Urinary bladder (tissue), 4 donors: ENCODE measurements at places on chromosomes 1 and 21. TPM values are rescaled to one million over a fixed set of nuclear protein-coding genes. Genes with fewer than 3 reads are reported as not detected.
A peak's percentile ranks its signal among the peaks of the same experiment; 100 is the strongest.

ST6GALNAC5 gene
- 42.5 TPM for total RNA-seq

SOD1 gene
- 97.7 TPM for total RNA-seq

CYP4A11 gene
- total RNA-seq: not detected

PEAR1 gene
- 9.3 TPM for total RNA-seq

OXCT2 gene
- 0.90 TPM for total RNA-seq

NCAM2 gene
- 20.1 TPM for total RNA-seq

HES3 gene
- total RNA-seq: not detected

ZNF695 gene
- total RNA-seq: 2.7 TPM

SIM2 gene
- 0.63 TPM for total RNA-seq

OLFML3 gene
- 206 TPM for total RNA-seq

APCS gene
- not detected for total RNA-seq

DNA sequence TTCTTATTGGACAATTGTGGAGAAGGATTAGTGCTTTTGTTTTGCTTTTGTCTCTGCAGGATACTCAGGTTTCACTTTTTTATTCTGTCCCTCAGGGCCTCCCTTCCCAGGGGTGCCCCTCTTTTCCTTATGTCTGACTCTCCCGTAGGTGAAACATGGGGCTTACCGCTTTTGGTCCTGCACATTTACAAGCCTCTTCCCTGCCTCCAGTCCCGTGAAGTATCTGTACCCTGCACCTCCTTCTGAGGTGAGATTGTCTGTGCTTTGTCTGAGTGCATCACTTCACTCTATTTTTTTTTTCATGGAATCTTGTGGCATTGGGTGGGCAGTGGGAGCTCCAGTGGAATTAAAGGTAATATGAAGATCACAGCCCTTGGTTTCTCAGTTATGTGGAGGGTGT is 758.1 kb upstream of the TPTE start:
- DNase-seq: no peak

GRCh38 chr1:51624855-51625254 is 8.0 kb downstream of the OSBPL9 start:
- DNase-seq: no peak

DNA sequence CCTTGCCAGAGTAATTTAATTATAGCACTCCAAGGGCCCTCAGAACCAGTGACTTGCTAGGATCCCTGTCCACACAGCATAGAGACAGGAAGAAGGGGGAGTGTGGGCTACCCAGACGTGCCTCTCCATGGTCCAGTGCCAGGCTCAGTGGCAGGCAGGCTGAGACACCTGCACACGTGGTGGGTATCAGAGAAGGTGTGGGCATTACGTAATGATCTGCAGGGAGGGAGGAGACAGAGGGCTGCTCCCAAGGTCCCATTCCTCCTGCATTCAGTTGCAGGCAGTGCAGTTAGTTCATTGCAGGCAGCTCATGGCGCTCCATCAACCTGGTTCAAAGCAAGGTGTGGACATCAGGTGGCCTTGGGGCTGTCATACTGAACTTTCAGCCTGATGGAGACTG is 49.9 kb downstream of the C8B start:
- DNase-seq: no peak

GRCh38 chr1:8512504-8512903 is 194.6 kb downstream of the SLC45A1 start:
- no peak for DNase-seq

- DNase-seq: no peak
These were observed 44.3 kb downstream of the NID1 start for GRCh38 chr1:236020359-236021219.

- DNase-seq: no peak
These were observed 43.7 kb downstream of the KIF21B start for GRCh38 chr1:200979574-200980451.

DNA sequence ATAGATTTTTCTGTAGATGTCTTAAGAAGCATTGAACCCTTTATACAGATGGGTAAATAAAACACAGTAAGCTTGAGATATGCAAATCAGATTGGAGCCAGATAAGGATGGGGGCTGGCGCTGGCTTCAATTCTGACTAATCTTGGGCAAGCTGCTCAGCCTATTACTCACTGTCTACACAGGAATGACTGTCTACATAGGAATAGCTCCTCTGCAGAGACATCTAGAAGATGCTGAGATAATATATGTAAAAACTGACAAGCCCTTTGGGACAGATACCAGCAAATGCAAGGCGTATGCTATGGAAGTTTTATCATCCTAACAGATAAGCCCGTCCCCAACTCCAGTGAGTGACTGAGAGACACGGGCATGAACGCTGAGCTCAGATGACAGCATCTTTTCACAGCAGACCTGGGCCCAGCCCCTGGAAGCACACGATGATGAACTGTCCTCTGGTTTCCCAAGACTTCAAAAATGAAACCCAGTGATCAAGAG is 1.7 kb downstream of the CLDN14 start:
- DNase-seq: no peak

DNA sequence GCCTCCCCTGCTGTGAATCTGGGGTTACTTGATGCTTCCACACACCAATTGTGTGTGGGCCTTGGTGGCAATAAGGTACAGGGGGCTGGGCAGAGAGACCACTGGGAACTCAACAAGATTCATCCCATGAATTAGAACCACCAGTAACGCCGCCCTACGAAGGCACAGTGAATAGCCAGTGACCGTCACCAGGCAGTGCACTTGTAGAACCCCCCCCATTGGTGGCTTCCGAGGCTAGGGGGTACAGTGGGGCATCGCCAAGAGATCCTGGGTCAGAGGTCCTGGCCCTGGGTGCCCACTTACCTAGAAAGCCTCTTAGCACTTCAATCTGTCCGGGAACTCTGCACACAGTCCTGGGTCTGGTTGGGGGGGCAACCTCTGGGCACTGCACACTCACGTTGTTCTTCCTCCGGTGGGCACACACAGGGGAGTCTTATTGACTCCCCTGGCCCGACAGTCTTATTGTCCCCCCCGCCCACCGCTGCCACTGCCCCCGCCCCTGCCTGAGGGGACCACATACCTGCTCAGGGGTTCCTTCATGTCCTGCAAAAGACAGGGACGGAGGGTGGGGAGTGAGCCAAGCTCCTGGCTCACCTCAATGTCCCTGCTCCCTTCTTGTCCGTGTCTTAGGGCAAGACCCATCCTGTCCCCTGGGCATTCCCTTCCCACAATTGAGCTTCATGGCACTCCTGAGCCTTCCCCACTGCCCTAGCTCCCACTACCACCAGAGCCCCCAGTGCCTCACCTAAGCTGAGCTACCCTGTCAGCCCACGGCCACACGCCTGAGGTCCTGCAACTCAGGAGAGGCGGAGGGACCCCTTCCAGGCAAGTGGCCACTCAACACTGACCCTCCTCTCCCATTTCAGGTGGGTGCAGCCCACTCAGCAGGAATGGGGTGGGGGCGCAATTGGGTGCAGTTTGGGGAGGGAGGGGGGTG is 2.5 kb upstream of the TRIM11 start:
- no peak for DNase-seq

GRCh38 chr1:177311111-177311510 is 140.4 kb downstream of the BRINP2 start:
- DNase-seq: no peak

- peak; percentile 14 for DNase-seq
These were observed 81.7 kb downstream of the PGM1 start for GRCh38 chr1:63674865-63675419.

- DNase-seq: no peak
These were observed 24.7 kb downstream of the CYP2J2 start for GRCh38 chr1:59901770-59902388.

- no peak for DNase-seq
These were observed 24.1 kb downstream of the THRAP3 start for GRCh38 chr1:36248250-36248894.

- DNase-seq: no peak
These were observed 9.9 kb upstream of the COG2 start for GRCh38 chr1:230632273-230632873.
